ENCODE measurements at places on chromosomes 5 and 9.

GRCh38 chr5:18216016-18216415, 581.8 kb downstream of the TAF11L14 start:
- no peak for DNase-seq

DNA sequence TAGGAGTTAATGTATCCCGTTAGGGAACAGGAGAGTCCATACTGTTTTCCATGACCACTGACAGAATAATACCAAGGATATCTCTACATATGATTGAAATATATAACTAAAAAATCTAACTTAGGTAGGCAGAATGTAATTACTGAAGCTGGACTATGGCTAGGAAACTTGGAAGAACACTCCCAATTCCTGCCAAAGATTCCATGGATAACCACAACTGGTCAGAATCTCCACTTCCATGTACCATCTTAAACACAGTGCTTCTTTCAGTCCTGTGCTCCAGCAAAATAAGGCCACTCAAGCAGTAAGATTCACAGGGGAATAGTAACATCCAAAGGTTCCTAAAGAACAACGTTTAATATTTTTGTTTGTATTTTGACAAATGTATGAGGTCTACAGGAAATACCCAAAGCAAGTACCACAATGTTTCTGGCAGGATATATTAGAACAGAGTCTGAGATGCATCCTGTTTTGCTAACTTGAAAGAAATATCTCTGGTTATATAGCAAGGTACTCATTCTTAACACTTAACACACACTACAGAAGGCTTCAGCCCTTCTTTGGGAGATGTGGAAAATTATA, 295.0 kb downstream of the ADAMTS6 start:
- no peak for DNase-seq

GRCh38 chr9:133540698-133541025, 6.2 kb downstream of the ADAMTSL2 start:
- no peak for DNase-seq

- DNase-seq = no peak
These were observed 9.0 kb downstream of the RASA1 start for GRCh38 chr5:87276655-87277054.

- no peak for DNase-seq
These were observed 156.0 kb downstream of the DCP2 start for GRCh38 chr5:113132564-113132963.

DNA sequence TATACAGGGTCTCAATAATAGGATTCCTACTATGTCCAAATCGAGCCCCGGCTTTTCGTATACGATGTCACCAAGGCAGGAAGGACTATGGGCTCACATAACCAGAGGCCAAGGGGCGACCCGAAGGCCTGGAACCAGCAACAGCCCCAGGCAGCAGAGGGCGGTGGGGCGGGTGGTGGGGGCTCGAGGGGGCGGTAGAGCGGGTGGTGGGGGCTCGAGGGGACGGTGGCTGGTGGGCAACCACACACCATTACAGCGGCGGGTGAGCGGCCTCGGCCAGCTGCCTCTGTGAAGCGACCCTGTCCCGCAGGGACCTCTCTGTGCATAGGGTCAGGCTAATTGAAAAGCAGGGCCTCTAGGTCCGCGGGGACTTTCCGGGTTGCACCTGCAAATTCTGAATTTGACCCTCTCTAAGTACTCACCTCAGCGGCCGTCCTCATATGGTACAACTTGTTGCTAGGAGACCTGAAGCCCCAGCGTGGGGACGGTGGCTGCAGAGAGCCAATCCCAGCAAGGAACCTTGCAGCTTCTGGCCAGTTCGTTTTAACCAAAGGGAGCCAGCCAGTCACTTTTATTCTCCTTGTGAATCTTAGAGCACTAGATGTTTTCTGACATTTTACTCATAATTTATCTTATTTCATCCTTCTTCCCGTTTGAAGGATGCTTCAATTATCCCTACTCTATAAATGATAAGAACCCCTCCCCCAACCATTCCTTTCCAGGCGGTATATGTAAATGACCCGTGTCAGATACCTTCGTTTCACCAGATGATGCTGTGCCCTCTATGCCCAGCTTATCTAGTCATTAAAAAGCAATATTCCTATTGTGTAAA, at the start of gene NME5:
Gene NME5, minus strand, starts transcription at position 480 of the 832 bp plus-strand sequence. CDS start 648 bp downstream, outside the sequence.
- no peak for DNase-seq

DNA sequence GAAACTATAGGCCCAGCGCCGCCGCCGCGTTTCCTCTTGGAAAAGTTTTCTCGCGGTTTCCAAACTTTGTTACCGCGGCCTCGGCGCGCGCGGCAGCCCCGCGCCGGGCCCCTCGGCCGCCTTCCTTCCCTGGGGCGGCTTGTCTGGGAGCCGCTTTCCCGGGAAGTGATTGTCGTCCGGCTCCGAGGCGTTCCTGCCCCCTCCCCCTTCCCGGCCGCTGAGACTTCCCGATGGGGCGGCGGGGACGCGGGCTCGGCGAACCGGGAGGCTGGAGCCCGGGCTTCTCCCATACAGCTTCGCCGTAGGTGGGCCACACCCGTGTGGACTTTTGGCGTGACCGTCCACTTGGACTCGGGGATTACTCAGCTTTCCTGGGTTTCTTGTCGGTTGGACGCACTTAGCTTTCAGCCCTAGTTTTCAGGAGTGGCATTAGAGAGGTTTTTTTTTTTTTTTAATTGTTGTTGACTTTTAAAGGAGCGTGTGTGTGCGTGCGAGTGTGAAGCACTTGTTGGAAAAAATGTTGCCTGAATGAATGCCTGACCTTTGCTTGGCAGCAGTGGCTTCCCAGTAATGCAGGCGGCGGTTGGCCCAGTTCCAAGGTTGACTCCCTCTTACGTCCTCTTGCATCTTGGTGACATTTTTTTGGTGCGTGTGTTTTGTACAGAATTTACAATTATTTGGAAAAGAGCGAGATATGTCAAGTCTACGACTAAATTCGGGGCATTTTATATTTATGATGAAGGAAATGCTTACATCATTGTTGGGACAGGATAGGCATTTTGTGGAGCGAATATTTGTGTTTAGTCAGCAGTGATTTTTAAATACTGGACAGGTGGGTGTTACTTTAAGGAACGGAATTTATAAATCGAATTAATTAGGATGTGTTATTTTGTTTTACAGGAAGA, 821 bp downstream of the CTNNA1 start:
- no peak for DNase-seq

DNA sequence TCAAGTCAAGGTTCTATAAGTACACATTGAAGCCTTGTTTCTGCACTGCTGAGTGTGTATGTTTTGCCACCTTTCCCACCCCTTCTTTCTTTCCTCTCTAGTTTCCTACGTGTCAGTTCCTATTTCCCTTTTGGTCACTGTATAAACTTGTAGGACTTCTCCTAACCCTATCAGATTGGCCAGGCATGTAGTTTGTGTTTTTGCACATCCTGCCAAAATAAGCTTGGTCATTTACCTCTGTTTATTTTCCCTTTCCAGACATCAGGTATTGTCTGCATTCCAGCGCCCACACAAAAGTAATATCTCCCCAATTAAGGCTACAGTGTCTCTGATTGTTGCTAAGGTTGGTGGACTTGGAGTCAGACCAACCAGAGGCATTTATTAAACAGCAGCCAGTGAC, 252.9 kb upstream of the MPDZ start:
- no peak for DNase-seq

DNA sequence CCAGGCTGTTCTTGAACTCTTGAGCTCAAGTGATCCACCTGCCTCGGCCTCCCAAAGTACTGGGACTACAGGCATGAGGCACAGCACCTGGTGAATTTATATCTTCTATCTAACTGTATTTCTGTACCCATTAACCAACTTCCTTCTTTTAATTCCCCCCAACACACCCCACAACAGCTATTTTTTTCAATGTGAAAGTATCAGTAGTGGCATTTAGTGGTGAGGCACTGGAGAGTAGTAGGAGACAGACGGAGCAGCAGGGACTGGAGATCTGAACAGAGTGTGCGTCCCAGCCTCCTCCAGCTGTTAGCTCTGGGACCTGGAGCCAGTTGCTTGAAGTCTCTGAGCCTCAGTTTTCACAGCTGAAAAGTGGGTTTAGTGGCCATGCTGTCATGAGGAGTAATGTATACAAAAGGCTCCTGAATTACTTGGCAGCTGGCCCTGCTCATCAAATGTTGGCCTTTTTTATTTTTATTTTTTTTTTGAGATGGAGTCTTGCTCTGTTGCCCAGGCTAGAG, 11.0 kb upstream of the EEIG1 start:
- DNase-seq = no peak

GRCh38 chr5:126599499-126599898, 1.2 kb upstream of the PHAX start:
- DNase-seq = no peak

DNA sequence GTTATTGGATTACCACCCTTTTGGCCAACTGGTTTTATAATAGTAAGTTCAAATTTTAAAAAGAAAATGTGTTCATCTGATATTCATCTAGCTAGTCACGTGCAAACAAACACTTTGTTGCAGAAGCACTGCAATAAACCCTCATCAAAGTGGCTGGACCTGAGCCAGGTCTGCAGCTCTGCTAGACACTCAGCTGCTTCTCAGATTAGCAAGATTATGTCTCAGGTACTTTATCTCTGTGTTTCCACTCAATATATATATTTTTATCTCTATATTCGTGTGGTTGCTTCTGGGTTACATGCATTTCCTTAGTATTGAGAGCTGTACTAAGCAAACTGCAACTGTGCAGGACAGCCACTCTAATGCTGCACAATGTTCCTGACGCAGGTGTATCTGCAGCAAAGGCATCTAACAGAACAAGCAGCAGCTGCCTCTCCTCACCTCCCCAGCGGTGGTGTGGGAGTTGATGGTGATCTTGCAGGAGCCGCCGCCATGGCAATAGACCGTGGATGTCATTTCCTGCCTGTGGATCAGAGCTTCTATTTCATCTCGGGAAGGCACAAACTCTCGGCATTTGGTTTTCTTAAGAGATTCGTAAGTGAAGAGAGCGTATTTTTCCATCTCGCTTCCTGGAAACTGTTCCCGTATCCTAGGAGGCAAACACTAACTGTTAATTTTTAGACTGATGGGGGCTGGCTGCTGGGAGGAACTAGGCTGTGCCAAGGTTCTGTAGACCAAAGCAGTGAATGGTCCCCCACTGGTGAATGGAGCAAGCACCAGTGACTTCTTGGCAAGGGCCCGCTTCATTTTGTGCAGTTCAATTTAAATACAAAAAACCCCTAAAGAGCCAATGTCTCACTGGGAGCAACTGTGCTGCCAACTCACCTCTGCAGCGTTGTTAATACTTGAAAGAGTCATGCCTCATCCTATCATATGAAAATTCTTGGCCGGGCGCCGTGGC, 56.7 kb upstream of the RETREG1 start:
- no peak for DNase-seq

- DNase-seq = no peak
These were observed 721 bp downstream of the PTGES start for GRCh38 chr9:129751841-129752801.

DNA sequence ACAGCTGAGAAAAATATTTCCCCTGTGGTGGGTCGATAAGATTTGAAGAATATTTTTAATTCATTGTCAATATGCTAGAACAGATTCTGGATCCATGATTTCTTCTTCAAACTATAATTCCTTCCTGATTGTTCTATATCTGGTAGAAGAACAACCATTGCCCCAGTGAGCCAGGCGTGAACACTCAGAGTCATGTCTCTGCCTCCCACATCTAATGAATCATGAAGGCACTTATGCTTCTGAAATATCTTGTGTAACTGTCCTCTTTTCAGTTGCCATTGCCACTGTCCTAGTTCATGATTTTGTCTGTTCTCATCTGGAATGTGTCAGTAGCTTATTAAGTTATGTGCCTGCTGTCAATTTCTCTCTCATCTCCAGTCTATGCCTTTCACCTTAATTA, 40.0 kb downstream of the GABRG2 start:
- no peak for DNase-seq

GRCh38 chr9:132694144-132694543, 23.9 kb downstream of the GTF3C4 start:
- peak; percentile 62 for DNase-seq

- DNase-seq = no peak
These were observed 48.0 kb upstream of the SAP30L start for GRCh38 chr5:154397652-154398406.

DNA sequence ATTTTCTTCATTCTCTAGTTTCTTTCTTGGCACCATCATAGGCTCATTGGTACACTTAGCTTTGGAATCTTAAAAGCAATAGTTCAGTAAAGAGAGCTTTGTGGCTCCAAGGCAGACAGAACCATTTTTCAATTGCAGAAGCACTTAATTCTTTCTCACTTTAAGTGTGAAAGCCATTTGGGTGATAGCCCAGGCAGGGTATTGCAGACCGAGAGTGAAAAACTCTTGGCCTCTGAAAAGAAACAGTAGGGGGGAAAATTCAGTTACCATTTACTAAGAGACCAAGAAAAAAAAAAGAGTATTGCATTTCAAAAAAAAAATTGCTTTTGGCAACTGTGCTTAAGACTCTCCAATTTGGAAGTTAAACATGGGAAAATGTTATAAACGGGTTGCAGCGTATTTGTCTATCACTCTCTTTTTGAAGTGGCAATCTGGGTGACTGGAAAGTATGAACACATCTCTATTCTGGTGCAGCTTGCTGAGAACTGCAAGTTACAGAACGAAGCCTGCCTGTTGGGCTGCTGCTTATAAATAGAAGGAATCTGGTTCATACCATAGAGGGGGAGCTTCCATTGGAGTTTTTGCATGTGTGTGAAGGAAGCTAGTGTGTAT, 170.5 kb downstream of the TLE4 start:
- no peak for DNase-seq

DNA sequence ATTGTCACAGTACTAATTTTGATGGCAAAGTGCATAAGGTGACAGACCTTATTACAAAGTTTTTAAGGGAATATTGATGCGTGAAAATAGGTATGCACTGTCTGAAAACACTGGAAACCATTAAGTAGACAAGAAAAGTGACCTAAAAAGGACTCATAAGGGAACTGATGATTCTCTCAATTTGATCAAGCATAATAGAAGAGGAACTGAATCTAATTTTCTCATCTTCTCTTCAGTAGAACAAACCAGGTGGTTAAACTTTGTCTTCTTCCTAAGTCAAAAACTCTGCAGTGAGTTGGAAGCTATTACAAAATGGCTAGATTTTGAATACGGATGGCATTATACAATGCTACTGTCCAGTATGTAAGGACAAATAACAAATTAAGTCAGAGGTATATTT, 53.4 kb downstream of the RNF145 start:
- DNase-seq = no peak

DNA sequence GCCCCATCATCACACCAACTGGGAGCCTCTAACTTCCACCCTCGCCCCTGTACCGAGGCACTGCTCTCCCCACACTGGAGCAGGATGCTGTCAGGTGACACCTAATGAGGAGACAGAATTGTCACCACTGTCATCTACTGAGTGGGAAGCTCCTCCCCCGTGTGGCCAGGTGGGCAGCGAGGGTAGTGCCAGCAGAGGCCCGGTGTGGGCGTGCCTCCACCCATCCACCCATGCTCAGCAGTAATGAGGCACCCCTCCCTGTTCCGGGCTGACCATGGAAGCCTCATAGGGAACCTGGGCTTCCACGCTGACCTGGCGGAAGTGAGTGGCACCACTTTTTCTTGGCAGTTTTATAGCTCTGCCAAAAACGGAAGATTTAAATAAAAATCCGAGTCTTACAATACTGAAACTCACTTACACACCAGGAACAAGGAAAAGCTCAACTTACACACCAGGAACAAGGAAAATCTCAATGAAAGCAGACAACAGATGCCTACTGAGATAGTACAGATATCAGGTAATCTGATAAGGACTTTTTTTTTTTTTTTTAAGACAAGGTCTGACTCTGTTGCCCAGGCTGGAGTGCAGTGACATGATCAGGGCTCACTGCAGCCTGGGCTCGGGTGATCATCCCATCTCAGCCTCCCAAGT, 30.6 kb upstream of the ASS1 start:
- DNase-seq = no peak

- no peak for DNase-seq
These were observed 109.2 kb downstream of the RAPGEF6 start for GRCh38 chr5:131525805-131526204.
